Fibroblast of skin of left quadriceps (primary cell): ENCODE measurements at places on chromosomes 2 and 18.

DNA sequence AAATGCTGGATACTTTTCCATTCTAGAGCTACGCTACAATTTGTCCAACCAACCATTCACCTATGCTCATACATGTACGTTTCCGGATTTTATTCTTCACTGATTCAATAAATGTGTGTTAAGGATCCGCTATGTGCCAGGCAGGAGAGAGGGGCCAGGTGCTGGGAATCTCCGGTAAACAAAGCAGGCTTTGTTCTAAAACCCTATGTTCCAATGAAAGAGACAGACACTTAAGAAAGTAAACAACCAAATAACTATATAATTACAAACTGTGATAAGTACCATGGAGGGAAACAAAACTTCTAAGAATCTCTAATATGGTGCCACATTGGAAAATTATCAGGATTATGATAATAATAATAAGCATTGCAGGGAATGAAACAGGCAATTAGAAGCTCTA is 22.2 kb upstream of the POMC start:
- no peak for DNase-seq

DNA sequence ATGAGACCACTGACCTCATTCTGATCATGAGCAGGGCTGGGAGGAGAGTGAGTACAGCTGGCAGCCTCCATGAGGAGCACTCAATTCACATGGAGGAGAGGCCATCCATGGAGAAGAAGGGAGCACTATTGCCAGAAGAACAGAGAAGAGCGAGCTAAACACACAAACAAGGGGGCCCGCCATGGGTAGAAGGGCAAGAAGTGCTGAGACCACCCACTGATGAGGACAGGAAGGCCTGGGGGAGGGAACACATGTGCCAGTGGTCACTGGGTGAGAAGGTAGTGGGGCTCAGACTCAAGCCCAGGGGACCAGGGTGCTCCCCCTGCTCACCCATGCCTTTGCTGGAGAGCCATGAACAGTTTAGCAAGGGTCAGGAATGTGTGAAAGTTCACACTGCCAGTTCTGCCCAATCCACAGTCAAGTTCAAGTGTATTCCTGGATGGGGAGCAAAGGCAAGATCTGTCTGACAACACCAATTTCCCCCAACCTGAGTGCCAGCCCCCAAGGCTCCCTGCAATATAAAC is 57.7 kb downstream of the TTC32 start:
- no peak for DNase-seq

DNA sequence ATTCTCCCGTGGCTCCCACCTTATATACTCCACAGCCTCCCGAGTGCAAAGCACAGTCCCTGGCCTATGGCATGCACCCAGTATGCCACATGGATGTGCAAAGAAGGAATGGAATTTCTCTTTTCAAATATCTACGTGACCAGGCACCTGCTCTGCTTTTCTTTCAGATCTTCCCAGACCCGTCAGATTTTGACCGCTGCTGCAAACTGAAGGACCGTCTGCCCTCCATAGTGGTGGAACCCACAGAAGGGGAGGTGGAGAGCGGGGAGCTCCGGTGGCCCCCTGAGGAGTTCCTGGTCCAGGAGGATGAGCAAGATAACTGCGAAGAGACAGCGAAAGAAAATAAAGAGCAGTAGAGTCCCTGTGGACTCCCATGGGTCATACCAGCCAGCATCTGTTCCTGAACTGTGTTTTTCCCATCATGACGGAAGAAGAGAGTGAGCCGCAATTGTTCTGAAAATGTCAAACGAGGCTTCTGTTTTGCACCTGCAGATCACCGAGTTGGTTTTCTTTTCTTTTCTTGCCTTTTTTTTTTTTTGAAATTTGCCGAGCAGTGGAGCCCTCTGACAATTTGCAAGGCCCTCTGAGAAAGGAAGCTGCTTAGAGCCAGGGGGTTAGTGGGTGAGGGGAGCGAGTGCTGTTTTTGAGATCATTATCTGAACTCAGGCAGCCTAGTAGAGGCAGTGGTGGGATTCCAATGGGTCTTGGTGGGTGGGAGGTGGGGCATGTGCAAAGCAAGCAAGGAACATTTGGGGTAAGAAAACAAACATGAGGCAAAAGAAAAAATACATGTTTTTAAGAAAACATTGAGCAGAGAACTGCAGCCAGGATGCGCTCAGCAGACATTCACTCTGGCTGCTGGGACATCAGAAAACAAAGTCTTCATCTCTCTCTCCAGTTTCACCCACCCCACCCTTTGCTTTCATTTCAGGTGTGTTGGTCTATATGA is 26.2 kb downstream of the LBH start:
- DNase-seq = no peak

DNA sequence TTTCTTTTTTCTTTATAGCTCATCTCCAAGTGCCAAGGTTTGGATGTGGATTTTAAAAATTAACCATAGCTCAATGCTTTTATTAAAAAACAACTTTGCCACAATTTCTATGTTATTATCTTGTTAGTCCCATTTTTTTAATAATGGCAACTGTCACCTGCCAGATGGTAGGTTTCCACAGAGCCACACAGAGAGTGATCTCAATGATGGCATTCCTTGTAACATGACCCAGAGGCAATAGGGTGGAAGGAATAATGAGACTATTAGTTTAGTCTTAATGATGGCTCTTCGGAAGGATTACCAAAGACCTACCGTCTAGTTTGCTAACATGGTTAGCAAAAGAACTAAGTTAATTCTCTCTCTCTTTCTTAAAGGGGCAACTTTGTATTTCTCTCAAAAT is 64.0 kb downstream of the REL start:
- no peak for DNase-seq

DNA sequence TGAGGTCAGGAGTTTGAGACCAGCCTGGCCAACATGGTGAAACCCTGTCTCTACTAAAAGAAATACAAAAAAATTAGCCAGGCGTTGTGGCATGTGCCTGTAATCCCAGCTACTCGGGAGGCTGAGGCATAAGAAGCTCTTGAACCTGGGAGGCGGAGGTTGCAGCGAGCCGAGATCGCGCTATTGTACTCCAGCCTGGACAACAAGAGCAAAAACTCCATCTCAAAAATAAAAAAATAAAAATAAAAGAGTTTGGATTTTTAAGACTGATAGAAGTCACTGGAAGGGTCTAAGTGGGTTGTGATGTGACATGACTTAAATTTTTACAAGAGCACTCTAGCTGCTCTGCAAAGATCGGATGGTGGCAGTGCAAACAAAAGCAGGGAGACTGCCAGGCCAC is 15.9 kb downstream of the KCNK3 start:
- DNase-seq = no peak

- DNase-seq = no peak
These were observed 59.6 kb downstream of the VIL1 start for GRCh38 chr2:218478544-218478943.

DNA sequence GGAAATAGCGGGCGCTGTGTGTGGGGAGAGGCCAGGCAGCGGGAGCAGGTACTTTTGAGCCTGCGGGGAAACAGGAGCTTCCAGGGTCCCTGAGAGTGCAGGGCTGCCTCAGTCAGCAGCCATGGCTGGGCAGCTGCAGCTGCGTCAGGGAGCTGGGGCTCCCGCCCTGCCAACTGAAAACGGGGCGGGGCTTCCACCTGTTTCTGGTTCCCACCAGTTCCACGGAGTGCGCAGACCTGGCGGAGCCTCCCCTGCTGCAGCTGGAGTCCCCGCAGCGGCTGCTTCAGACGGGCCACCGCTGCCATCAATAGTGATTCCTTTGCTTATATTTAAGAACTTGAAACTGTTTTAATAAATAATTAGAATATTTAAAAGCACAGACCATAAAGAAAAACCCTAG is 30.6 kb upstream of the RPRM start:
- DNase-seq = no peak

- no peak for DNase-seq
These were observed 415.4 kb upstream of the RGPD4 start for GRCh38 chr2:107411267-107411666.

DNA sequence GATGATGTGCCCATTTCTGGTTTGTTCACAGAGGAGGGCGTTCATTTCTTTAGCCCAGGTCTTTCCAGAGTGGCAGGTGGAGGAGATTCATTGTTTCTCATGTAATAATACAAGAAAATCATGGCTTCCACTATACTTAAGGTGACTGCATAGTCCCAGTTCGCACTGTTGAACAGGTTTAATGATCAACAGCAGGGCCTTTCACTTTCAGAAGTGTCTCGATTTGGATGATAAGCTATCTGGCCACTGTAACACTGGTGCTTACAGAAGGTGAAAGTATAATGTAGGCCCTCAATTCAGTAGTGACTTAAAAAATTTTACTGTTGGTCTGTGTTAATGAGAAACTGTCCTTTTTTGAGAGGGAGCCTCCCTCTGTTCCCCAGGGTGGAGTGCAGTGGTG is 1.4 kb downstream of the RMC1 start:
- DNase-seq = no peak

- no peak for DNase-seq
These were observed 54.9 kb upstream of the SLC5A7 start for GRCh38 chr2:107931412-107931811.

GRCh38 chr2:88061295-88061694 is 5.7 kb upstream of the KRCC1 start:
- no peak for DNase-seq

GRCh38 chr2:156731506-156731905 is 295.3 kb downstream of the GPD2 start:
- no peak for DNase-seq

- DNase-seq = no peak
These were observed 198.0 kb downstream of the ANKRD30B start for GRCh38 chr18:14945984-14946383.

- no peak for DNase-seq
These were observed 127.0 kb downstream of the ST6GAL2 start for GRCh38 chr2:106758901-106759497.

DNA sequence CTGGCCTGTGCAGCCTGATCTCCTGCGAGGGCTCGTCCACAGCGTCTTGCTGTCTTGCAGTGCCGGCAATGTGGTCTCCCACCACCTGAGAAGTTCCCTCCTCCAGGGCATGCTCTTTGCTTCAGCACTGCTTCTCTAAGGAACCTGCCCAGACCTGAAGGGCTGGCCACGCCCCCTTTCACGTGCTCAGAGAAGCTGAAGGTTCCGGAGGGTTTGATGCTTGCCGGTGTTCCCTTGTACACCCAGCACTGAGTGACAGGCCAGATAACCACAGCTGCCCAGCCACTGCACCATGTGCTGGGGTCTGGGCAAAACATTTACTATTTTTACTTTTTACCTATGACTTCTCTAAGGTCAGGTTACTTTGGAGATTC is 1.7 kb upstream of the POLR2D start:
- DNase-seq = no peak

DNA sequence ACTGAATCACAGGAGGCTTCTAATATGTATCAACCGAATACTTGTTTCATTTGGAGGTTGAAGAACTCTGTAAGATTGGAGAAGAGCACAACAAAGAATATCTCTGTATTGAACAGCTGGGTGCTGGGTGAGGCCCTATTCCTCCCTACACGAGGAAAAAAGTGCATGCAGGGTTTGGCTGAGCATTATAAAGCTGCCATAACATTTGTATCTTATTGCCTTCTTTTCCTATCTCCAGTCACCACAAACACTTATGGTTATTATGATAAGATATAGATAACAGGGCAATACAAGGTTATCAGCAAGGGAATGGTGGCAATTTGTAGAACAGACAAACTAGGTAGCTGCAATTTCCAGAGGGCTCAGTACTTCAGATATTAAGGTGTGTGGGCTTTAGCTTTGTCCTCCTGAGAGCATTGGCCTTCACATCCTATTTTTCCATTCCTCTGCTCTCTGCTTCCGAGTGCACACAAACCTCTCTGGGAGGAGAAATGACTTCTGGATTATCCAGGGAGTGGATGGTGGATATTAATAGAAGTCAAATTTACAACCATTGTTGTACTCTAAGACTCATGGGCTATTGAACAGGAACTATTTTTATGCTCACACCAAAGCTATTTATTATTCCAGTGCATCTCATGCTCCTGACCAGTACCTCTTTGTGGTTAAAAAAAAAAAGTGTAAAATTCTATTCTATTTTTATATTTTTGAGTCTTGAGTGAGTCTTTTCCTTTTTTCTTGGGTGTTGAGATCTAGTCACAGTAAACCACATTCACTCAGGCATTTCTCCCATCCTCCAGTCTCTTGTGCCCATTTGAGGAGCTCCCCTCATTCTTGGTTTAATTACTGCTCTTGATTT is 248.4 kb downstream of the ETAA1 start:
- no peak for DNase-seq

GRCh38 chr18:8221452-8221851 is 387.8 kb upstream of the RAB12 start:
- no peak for DNase-seq

DNA sequence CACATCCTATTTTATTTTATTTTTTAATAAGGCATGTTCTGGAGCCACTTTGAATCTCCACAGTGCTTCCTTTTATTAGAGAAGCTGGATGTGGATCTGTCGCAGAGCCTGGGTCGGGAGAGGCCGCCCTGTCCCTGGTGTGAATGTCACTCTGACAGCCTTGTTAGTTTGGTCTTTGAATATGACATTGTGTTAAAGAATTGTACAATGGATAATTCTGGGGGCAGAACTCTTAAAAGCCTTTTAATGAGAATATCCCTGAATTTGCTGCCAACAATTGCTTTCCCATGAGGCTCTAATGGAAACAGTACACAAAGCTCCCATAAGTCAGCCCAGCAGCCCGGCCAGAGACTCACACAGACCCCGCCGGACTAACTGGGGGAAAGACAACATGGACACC is 82.4 kb downstream of the MTCL1 start:
- no peak for DNase-seq
